Naive thymus-derived CD4-positive, alpha-beta T cell (primary cell): ENCODE measurements at places on chromosomes 4 and X.
A peak's percentile ranks its signal among the peaks of the same experiment; 100 is the strongest.

GRCh38 chrX:26789751-26790150 is 573.8 kb downstream of the MAGEB5 start:
- DNase-seq = no peak

DNA sequence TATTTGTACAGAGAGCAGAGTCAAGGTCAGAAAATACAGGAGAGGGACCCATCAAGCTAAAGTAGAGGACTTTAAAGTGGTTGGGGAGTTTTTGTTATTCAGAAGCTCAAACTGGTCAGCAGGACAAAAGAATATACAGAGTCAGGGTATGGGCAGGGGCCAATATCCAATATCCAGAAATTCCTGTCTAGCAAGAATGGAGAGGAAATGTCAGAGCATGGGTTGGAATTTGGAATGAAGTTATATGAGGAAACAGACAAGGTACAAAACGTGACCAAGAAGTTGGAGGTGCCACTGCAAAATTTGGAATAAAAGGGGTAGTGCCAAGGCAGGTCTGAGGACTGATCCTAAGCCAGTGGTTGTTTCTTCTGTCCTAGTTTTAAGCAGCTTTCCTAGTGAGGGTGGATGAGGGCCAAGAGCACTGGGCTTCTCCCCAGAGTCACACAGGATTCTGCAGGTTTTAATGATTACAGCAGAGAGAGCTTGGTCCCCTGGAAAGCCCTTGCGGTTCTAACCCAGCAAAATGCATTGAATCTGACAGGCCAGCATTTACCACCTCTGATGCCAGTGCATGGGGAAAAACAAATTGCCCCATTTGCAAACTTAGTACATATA is 304.7 kb upstream of the FTHL17 start:
- DNase-seq = no peak

DNA sequence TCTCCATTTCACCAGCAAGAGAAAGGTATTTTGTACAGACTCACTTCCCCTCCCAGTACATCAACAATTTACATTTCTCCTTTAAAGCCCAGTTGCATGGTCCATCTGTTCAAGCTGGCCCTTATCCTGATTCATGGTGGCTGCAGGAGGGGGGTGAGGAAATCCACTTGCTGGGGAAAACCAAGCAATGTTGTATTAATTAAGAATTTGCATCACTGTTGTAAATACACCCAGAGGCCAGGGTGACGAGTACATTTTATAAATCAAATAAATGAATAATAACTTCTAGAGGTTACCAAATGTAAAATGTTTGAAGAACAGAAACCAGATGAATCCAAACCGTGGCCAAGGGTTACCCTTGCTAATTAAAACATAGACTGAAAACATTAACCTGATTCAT is 395.9 kb upstream of the INTU start:
- DNase-seq = no peak

DNA sequence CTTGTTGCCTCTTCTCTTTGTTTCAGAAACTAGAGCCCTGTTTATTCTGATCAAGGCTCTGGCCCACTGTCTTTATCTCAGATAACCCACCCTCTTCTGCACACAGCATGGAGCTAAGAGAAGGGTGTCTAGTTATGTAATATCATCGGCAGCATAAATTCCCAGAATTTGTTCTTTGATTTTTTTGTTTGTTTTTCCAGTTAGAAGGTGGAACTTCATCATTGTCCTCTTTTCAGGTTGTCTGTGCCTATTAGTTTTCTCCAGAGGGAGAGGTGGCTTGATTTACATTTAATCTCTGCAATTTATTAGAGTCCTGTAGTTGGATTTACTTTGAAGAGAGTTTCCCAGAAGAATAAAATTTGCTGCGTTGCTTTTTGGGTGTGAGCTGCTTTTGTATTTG is 15.2 kb upstream of the F11 start:
- DNase-seq = no peak

DNA sequence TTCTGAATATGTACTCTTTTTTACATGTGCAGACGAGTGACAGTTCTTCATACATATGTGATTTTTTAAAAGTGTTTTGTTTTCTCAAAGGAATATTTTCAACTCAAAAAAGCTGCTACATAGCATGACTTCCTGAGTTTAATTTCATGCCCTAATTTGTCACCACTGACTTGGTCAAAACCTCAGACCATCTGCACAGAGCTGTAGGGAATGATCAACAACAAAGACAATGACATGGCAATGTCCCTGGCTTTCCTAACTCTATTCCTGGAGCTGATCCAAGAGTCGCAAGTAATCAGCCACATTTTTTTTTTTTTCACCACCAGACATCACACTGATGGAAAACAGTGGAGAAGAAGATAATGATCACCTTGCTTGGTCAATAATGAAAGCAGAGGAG is 97.7 kb downstream of the TMA16 start:
- DNase-seq = no peak

GRCh38 chr4:1356181-1356998 is 9.4 kb downstream of the UVSSA start:
- DNase-seq = peak; percentile 42

GRCh38 chr4:14415146-14415545 is 587.1 kb upstream of the CPEB2 start:
- no peak for DNase-seq
